ENCODE measurements at places on chromosomes 5 and 9. TPM values are rescaled to one million over a fixed set of nuclear protein-coding genes. Genes with fewer than 3 reads are reported as not detected.

The IFNB1 gene
- not detected for total RNA-seq

The ZNF474 gene
- total RNA-seq, result not detected

The TICAM2 gene
- 1.3 TPM for total RNA-seq

The IL7R gene
- 7.7 TPM for total RNA-seq

The CYLC2 gene
- total RNA-seq, result not detected

The GPR21 gene
- total RNA-seq, result not detected

The BAG1 gene
- total RNA-seq, result 52.7 TPM

The FOXI1 gene
- not detected for total RNA-seq

The IL3 gene
- not detected for total RNA-seq

The JAK2 gene
- total RNA-seq, result 10.5 TPM

Measured in A673 (cell line).